ENCODE measurements at places on chromosomes 2 and 18.

DNA sequence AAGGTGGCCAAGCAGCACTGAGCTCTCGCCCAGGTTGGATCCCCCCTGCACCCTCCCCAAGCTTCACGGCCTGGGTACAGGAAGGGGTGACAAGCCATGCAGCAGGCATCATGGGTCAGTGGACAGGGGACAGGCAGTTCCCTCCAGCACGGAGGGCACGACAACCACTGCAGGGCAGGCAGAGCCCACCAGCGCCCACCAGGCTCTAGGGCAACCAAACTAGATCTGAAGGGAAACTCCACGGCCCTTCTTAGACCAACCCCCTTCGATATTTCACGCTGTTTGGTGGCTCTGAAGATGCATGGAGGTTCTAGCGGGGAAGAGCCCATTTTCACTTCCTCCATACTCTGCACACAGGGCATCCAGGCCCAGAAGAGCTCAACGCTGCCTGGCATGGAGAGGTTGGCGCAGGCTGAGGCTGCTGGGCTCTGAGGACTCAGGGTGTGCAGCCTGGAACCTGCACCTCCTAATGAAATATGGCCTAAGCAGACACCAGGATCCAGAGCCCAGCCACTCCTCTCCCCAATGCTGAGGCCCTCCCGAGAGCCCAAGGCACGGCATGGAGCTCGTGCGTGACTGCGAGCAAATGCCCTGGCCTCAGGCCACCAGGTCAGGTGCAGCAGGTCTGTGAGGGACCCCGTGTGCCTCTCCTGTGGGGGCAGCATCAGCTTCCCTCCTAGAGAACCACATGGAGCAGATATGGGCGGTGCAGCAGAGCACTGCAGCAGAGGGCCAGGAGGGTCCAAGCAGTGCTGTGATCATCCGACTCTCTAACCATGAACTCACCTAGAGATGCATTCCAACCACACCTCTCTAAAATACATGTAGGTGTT is 8.7 kb upstream of the MTERF4 start:
- DNase-seq = no peak

DNA sequence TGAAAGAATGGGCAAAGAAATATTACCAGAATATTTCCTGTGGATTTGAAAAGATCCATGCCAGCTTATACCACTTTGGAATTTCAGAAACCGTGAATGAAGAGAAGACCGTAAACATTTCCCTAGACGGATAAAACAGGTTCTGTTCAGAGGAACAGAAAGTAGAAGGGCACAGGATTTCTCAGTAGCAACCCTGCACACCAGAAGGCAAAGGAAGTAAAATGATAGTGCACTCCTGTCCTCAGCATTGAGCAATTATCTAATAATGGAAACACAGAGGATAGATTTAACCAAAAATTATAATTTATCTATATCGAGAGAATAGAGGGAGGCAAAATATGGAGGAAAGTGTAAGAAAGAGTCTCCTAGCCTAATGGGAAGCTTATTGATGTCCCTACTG is 87.0 kb upstream of the ITGA6 start:
- DNase-seq = no peak

- DNase-seq = no peak
Measured at GRCh38 chr2:19171409-19171808, 187.0 kb downstream of the OSR1 start.

- DNase-seq = no peak
Measured at GRCh38 chr2:38415728-38416291, 38.7 kb upstream of the ATL2 start.

- no peak for DNase-seq
Measured at GRCh38 chr18:27772081-27772480, 404.8 kb downstream of the CDH2 start.

DNA sequence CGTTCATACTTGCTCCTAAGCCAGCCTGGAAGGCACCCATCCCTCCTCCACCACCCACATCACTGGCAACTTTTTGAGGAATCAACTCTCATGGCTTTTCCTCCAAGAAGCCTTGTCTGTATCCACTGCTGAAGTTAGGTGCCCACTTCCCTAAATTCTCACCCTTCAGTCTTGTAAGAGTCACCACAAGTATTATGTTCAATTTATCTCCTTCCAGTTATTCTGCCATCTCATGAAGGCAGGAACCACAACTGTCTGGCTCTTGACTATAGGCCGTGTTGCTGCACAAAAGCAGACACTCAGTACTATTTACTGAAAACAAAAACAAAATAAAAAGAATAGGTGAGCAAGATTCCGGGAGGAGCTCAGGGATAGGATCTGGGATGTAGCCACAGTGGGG is 234.8 kb downstream of the CYRIA start:
- no peak for DNase-seq

- DNase-seq = no peak
Measured at GRCh38 chr2:25740810-25741381, 67.5 kb upstream of the DTNB start.

DNA sequence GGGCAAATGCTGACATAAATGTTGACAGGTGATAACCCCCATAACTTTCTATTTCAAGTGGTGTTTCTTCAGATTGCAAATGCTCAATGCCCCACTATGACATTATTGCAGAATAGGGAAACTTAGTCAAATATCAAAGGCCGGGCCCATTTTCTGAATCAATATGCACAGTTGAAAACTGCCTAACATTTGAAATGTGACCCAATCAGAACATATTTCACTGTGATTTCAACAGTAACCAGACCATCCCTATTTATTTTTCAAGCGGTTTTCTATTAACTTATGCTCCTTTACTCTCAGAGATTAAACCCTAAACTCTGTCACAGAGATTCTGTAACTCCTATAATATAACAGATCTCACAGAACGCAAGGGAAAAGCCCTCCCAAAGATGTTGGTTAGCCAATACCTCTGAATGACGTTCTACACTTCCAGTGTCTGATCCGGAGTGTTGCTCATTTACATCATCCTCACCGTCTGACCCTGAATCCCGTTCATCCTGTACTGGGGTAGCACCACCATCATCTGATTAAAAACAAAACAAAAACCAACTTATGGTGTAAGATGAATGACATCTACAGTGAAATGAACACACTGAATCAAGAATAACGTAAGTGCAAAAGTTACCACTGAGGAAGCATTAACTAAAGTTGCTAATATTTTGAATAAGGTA is 2.9 kb downstream of the IWS1 start:
- no peak for DNase-seq

DNA sequence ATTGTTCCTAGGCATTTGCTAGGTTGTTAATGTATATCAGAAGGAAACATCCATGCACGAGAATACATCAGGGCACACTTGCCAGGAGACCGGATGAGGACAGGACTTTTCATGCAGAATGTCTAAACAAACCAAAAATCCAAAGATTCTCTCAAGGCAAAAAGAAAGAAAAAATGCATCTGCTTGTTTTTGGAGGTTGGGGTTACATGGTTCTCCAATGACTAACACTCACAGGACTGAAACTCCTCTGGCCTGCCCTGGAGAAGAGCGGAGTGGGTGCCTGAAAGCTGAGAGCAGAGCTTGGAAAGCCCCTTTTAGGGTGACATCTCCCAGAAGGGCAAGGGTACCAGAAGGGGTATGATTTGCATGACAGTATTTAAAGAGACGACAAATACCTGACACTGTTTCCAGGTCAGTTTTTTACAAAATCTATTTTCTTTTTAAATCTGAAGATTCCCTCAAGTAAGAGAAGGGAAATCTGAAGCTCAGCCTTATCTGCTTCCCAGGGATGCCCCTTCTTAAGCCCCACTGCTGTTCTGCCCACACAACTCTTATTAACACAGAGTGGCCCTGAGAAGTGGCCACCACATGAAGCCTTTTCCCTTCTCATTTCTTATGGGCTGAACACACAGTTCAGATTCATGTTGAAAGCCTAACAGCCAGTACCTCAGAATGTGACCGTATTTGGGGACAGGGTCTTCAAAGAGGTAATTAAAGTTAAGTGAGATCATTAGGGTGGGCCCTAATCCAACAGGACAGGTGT is 216.4 kb downstream of the STK39 start:
- no peak for DNase-seq

DNA sequence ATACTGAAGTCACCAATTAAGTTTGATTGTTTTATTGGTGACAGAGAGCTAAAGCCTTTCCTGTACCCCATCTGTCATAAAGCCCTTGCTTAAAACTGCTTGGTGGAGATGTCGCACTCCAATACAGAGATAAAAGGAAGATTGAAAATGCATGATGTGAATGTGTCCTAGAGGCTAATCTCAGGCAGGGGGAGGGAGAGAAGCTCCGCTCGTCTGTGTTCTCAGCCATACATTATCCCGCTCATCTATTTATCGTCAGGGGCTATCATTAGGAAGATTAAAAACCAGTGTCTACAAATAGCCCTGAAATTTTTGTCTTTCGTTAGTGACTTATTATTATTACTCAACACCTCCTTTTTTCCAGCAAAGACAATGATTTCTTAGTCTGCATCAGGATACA is 110.3 kb downstream of the CMPK2 start:
- DNase-seq = no peak

Data from left hindlimb (tissue), 1 donor.